Endothelial cell (in vitro differentiated cells): ENCODE measurements at places on chromosomes 1 and 21. TPM values are rescaled to one million over a fixed set of nuclear protein-coding genes. Genes with fewer than 3 reads are reported as not detected.
A peak's percentile ranks its signal among the peaks of the same experiment; 100 is the strongest.

Gene INAVA
- total RNA-seq: 35.8 TPM

GRCh38 chr1:48678710-48679505 lies 97.8 kb downstream of the BEND5 start:
- no peak for DNase-seq

- DNase-seq: no peak
Measured at GRCh38 chr1:108154314-108154713, 45.8 kb downstream of the SLC25A24 start.

DNA sequence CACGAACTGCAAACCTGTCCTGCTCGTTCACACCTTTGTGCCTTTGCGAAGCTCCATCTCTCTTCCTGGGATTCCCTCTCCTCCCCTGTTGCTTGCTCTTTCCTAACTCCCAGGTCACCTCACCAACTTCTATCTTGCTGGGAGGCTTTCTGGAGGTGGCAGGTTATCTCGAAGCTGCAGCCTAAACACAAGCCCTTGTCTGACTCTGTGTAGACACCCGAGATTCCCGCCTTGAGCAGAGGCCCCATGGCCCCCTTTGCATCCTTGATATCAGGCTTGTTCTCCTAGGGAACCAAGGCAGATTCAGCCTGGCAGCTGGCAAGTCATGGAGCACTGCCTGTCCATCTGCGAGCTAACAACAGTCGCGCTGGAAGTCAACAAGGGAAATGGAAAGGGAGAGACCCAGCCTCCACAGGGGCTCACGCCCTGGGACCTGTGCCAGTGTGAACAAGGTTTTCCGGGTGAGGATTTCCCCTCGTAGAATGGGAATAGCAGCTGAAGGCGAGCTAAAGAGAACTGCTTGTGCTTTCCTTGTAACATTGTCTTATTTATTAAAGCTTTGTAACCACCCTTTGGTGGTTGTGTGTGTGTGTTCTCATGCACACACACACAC lies 109.5 kb upstream of the JUN start:
- DNase-seq: no peak

- no peak for DNase-seq
Measured at GRCh38 chr1:234670967-234671626, 61.1 kb upstream of the IRF2BP2 start.

DNA sequence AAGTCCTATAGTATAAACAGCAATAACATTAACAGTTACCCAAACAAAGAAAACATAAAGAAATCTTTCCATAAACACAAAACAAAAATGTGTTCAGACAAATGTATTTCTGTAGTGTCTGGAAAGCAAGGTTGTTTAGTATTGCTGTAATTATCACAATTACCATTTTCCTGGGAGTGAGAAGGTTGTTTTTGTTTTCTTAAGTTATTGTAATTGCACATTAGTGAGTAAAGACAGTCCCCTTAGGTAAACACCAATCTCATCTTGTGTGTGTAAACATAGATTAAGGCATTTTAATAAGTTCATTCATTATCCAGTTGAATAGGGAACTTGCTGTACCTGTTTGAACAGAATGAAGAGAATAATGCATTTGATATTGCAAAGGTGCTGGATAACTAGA lies 356.9 kb upstream of the ADGRL4 start:
- DNase-seq: no peak

- DNase-seq: no peak
Measured at GRCh38 chr1:200694738-200695137, 25.0 kb upstream of the DDX59 start.

- no peak for DNase-seq
Measured at GRCh38 chr1:47913225-47913823, 83.9 kb downstream of the TRABD2B start.

- DNase-seq: no peak
Measured at GRCh38 chr1:186518822-186519381, 58.0 kb upstream of the PDC start.

DNA sequence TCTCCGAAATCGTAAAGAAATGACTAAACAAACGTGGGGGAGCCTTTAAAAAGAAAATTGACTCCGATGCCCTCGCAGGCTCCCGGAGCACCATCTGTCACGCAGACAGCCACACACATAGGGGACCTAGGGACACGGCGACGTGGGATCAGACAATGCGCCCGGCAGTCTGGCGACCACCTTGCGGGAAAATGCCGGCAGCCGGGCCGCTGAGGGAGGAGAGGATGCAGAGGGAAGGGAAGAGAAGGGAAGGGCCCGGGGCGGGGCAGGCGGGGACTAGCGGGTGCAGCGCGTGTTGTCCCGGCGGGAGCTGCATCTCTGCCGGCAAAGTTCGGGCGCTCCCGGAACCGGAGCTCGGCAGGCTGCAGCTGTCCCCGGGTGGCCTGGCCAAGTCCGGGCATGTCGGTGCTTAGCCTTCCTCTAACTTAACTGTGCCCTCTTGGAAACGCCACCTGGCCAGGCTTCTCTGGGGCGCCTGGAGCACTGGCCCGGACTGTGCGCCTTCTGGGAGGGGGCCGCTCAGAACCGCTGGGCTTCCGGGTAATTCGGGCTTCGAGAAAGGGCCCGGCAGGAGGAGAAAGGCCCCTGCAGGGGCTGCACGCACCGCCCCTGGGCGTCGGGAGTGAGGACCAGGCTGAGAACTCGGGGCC lies 1.8 kb downstream of the NHLH2 start:
- peak; percentile 64 for DNase-seq

GRCh38 chr21:42389449-42389835 lies 6.4 kb downstream of the TMPRSS3 start:
- DNase-seq: no peak

Gene RNU1-1
- 3,428 TPM for total RNA-seq

Gene GOLPH3L
- 21.5 TPM for total RNA-seq

- DNase-seq: no peak
Measured at GRCh38 chr1:61579802-61580201, 145.1 kb downstream of the TM2D1 start.

DNA sequence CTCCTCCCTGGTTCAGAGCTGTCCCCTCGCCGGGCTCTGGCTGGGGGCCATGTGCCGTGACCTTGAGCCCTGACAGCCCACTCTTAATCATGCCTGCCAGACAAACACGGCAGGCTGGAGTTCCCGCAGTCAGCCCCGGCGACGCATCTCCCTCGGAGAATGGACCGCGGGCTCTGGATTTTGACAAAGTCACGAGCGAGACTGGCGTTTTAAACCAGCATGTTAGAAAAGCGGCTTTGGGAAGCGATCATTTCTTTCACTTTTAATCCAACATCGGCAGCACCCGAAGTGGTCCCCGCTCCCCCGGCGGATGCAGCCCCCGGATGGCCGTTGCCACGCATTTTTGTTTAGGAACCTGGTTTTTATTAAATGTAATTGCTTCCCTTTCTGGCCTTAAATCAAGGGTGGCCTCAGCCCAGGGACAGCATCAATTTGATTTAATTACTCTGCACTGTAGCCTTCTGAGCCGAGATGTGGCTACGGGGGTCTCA lies 70.9 kb downstream of the PRDM16 start:
- no peak for DNase-seq

- no peak for DNase-seq
Measured at GRCh38 chr1:167388976-167389375, 129.4 kb downstream of the CD247 start.

- no peak for DNase-seq
Measured at GRCh38 chr1:41360074-41360785, 1.0 kb upstream of the FOXO6 start.

DNA sequence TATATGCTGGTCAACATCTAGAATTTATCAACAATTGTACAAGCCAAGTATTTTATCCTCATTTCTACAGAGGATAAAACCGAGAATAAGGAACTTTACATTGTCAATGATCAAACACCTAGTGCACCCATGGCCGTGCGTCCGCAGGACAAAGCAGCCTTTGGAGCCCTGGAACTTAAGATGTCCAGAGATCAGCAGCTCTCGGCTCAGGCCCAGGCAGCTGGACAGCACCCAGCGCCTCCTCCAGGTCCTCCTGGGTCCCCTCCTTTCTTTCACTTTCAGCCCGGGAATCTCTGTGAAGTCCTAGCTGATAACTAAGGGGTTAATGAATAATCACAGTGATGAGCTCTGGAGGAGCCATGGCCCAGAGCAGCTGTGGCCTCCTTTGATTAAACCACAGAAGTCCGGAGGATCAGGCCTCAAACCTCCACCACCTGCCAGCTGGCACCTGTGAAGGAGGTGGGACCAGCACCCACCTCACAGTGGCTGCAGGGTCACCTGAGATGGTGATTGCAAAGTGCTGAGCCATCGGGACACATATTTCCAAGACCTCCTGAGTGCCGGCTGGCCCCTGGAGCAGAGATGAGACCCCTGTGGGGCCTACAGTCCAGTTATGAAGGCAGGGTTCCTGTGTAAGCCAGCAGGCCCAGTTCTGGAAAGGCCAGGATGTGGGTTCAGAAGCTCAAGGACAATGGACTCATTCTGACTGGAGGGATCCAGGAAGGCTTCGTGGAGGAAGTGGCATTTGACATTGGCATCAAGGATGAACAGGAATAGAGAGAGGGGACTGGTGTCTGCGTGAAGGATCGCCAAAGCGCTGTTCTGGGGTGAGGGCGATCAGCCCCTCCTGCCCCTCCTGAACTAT lies 11.6 kb upstream of the SAMD11 start:
- DNase-seq: no peak

- DNase-seq: no peak
Measured at GRCh38 chr1:152182944-152183361, 23.9 kb upstream of the RPTN start.

Gene PIGR
- not detected for total RNA-seq
